ENCODE measurements at places on chromosomes 1 and 21.

GRCh38 chr1:31432592-31433395, 19.8 kb downstream of the SERINC2 start:
- DNase-seq: no peak

DNA sequence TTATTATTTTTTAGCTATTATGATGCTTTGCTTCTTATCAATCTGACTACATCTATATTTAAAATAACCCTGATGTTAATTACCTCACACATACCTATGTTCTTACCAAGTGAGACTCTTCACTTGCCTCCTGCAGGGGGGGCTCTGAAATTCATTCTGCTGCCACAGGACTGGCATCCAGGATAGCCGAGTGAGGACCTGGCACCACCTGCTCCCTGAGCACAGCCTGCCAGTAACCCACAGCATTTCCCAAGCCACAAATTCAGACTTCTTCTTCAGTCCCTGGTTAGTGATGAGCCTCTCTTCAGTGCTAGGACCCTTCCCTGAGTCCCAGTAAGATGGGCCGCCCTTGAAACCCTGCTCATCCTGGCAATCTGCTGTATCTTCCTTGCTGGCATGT, 296.5 kb upstream of the PLXNA2 start:
- DNase-seq: no peak

DNA sequence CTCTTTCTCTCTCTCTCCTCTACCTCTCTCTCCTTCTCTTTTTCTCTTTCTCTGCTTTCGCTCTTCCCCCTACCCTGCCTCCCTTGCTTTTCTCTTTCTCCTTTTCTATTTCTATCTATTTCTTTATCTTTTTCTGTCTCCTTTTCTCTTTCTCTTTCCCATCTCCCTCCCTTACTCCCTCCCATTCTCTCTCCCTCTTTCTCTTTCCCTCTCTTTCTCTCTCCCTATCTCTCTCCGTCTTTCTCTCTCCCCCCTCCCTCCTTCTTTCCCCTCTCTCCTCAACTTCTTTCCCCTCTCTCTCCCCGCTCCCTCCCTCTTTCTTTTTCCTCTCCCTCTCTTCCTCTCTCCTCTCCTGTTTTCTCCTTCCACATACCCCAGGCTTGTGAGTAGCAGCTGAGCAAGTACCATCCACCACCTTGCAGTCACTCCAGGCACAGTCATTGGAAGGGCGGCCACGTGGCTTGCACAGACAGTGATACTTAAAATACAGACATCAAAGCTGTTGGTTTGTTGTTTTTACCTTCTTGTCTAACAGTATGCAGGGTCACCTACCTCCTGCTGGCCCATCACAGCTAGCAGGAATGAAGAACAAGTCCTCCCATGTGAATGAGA, 209.1 kb upstream of the COA6 start:
- DNase-seq: no peak

DNA sequence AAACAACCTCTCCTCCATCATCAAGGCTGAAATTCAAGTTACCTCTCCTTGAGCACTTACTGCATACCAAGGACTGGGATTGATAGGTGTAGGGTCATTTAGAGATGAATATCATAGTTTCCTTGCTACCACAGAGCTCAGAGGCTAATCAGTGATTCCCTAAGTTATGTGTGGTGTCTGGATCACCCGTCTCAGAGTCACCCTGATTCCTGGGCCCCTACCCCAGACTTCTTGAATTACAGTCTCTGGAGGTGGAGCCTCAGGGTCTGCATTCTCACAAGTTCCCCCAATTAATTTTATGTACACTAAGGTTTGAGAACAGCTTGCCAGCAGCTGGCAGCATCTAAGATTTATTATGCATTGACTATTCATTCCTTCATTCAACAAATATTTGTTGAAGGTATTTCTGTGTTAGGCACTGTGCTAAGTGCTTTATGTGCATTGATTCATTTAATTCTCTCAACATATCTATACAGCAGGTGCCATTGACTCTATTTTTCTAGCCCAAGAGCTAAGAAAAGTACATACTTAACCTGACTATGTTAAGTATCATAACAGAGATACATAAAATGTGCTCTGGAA, 182.9 kb upstream of the FGGY start:
- DNase-seq: no peak

DNA sequence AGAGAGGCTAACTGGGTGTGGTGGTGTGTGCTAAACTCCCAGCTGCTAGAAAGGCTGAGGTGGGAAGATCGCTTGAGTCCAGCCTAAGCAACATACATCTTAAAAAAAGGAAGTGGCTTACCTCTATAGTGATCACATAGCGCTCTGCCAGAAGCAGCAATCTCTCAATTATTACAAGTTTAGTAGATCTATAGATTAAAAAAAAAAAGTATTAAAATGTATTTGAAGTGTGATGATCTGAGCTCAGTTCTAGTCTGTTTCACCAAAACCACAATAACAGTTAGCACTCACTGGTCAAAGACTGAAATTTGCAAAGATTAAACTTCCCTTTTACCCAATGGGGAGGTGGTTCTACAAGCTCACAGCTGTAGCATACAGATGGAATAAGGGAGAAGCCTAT, 76.3 kb downstream of the USP24 start:
- no peak for DNase-seq

GRCh38 chr1:41936107-41936506, 17.4 kb upstream of the HIVEP3 start:
- peak; percentile 51 for DNase-seq
